ENCODE measurements at places on chromosomes 16 and 17. TPM values are rescaled to one million over a fixed set of nuclear protein-coding genes. Genes with fewer than 3 reads are reported as not detected.
A peak's percentile ranks its signal among the peaks of the same experiment; 100 is the strongest.

DNA sequence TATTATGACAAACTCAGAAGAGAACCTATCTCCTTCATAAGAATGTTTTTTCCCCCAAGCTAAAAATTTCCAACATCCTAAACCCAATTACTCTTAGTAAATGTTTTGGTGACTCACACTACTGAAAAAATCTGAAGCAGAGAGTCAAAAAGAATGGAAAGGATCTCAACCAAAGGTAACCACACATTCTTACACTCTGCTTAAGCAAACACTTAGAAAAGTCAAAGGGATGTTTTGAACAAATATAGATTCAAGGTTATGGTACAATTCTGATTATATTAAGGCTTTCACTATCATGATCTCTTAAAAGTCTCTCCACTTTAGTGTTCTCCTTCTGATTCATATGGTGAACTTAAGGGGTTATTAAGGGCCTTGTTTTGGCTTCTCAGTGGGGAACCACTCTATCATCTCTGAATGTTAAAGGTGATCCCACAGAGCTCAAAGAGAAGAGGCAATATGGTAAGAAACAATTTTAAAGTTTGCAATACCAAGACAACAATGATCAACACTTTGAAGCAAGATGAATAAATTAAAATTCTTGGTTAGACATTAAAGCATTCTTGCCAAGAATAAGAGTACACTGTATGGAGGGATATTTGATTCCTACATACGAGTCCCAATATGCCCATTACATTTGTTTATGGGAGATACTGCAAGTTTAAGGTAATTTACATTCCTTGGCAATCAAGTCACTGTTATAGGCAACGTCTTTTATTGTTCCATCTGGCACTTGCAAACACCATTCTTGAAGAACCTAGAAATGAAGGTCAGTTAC is 69.2 kb downstream of the CDC27 start:
- DNase-seq: no peak

- DNase-seq: peak; percentile 94
Measured at GRCh38 chr17:43360739-43361505, 37.9 kb upstream of the ARL4D start.

- no peak for DNase-seq
Measured at GRCh38 chr16:62392698-62393097, 356.5 kb upstream of the CDH8 start.

DNA sequence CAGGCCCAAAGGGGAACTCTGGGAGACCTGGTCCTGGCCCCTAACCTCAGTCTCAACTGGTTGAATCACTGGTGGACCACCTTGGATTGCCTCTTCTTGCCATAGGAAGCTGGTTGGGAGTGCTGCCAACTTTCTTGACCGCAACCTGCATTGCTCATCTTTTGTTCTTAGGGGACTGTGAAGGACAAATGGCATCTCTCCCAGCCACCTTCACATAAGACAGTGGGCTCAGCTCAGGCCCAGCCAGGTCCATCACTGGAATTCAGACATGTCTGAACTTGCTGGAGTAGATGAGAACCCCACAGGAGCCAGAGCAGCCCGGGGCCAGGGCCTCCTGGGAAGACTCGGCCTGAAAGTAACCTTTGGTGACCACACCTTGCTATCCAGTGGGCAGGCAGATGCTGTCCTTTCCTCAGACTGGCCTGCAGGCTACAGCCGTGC is 18.8 kb downstream of the ADORA2B start:
- no peak for DNase-seq

- DNase-seq: no peak
Measured at GRCh38 chr16:981695-982144, at the start of gene SOX8. Gene SOX8, plus strand, starts transcription at chr16:981770. Its CDS starts 153 bp downstream, at chr16:981923.

GRCh38 chr17:79779084-79779529 is 1.2 kb downstream of the CBX2 start:
- no peak for DNase-seq

MYH1 gene
- not detected for total RNA-seq

SBK1 gene
- total RNA-seq: 0.62 TPM

ACAP1 gene
- total RNA-seq: 38.3 TPM

MRC2 gene
- total RNA-seq: 111 TPM
